Endothelial cell of coronary artery (primary cell): ENCODE measurements at places on chromosomes 4 and X. TPM values are rescaled to one million over a fixed set of nuclear protein-coding genes. Genes with fewer than 3 reads are reported as not detected.

Gene SCFD2
- 19.5 and 21.5 TPM in 2 replicates for total RNA-seq

Gene SCOC
- 29.5 and 35.8 TPM in 2 replicates for total RNA-seq

Gene PLA2G12A
- total RNA-seq, result 27.9 and 39.2 TPM in 2 replicates

Gene ZFYVE28
- total RNA-seq, result 4.0 and 12.3 TPM in 2 replicates

Gene IL9R
- total RNA-seq, result not detected in 2 replicates
